ENCODE measurements at places on chromosomes 2 and 18.

GRCh38 chr2:173880561-173880960 is 84.6 kb downstream of the SP3 start:
- H3K27ac ChIP-seq, result no peak overlapping the region
- no peaks in the 10 kb centered on the region for H3K4me1 ChIP-seq
- H3K4me3 ChIP-seq, result no peak overlapping the region
- H3K27me3 ChIP-seq, result no peaks in the 10 kb centered on the region
- no peak for DNase-seq

- DNase-seq, result no peak
- H3K27me3 ChIP-seq, result no peaks in the 10 kb centered on the region
- H3K36me3 ChIP-seq, result no peaks in the 10 kb centered on the region
Observed at GRCh38 chr2:102190430-102191107, 3.7 kb downstream of the IL1RL2 start.

- H3K4me1 ChIP-seq, result no peaks in the 10 kb centered on the region
- DNase-seq, result no peak
- H3K27me3 ChIP-seq, result no peaks in the 10 kb centered on the region
- no peak overlapping the region for H3K4me3 ChIP-seq
- H3K27ac ChIP-seq, result no peak overlapping the region
Observed at GRCh38 chr18:13973061-13973575, 57.8 kb upstream of the MC2R start.

DNA sequence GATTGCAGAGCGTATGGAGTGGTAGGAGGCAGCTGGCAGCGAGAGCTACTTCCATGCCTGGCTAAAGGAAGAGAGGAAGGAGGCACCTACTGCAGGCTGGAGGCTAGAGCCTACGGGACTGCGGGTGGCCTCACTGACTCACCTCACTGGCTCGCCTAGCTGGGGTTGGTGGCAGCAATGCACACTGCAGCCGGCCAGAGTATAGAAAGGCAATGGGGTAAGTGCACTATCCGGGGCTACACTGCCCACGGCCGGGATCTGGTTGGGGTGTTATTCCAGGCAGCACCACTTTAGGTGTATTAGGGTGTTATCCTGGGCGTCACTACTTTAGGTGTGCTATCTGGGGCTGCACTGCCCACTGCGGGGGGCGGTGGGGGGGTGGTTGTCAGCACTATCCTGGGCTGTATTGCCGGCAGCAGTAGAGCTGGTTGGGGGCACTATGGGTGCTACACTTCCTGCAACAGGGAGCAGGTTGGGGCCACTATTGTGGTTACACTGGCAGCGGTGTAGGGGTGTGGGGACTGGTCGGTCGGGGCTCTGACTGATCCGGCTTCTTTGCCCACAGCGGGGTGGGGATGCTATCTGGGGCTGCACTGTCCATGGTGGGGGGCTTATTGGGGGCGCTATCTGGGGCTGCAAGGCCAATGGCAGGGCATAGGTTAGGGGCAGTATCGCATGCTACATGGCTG is 33.3 kb upstream of the ANKRD62 start:
- no peak overlapping the region for H3K27ac ChIP-seq
- no peaks in the 10 kb centered on the region for H3K4me1 ChIP-seq
- H3K27me3 ChIP-seq, result no peaks in the 10 kb centered on the region
- H3K4me3 ChIP-seq, result no peak overlapping the region

- no peak for DNase-seq
- H3K27ac ChIP-seq, result peak overlapping the region; percentile 73
- H3K4me3 ChIP-seq, result no peak overlapping the region
Observed at GRCh38 chr2:68436270-68436669, 30.8 kb downstream of the FBXO48 start.

DNA sequence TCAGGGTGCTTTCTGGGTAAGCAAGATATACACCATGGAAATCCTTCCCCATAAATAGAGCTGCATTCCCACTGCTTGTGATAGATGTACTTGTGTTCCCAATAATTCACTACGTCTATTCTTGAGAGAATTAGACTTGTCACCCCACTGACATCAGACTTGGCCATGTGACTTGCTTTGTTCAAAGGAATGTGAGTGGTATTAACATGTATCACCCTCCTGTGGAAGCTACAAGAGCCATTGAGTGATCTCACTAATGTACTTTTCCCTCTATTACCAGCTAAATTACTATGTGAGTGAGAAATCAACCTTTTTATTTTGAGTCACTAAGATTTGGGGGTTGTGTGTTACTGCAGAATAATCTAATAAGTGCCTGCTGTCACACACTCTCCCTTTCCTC is 176.0 kb downstream of the CCDC178 start:
- no peaks in the 10 kb centered on the region for H3K4me1 ChIP-seq
- H3K36me3 ChIP-seq, result no peaks in the 10 kb centered on the region
- no peak overlapping the region for H3K4me3 ChIP-seq
- H3K27me3 ChIP-seq, result no peaks in the 10 kb centered on the region

DNA sequence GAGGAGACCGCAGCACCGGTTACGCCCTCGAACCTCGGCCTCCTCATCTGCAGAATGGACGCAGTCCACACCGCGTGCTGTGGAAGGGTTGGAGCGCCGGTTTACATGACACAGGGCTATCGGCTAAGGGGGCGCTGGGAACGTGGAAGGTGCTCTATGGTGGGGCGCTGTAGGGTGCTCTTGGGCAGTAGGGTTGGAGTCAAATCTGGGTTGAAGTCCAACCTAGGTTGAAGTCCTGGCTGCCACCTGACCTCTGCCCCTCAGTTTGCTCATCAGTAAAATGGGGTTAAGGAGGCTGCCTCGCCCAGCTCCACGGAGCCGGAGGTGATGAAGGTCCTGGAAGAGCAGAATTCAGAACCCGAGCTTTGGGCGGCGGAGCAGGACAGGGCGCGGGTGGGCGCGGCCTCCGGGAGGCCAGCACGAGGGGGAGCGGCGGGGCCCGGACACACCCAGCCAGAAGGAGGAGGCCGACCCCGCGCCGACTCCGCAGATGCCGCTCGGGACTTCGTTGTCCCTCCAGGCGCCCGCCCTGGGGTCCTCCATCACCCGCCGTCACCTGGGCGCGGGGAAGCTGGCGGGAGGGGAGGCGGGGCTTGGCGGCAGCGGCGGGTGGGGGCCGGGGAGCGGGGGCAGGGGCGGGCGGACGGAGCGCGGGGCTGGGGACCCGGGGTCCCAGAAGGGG is 558 bp upstream of the GAREM2 start:
- H3K4me3 ChIP-seq, result peak overlapping the region; percentile 70
- DNase-seq, result no peak
- H3K4me1 ChIP-seq, result peaks cover 10% of the 10 kb centered on the region
- peaks cover 48% of the 10 kb centered on the region for H3K27me3 ChIP-seq
- no peaks in the 10 kb centered on the region for H3K36me3 ChIP-seq

- no peaks in the 10 kb centered on the region for H3K27me3 ChIP-seq
- H3K36me3 ChIP-seq, result no peaks in the 10 kb centered on the region
- no peak overlapping the region for H3K4me3 ChIP-seq
- no peak for DNase-seq
- no peak overlapping the region for H3K27ac ChIP-seq
Observed at GRCh38 chr2:3078684-3079083, 298.9 kb downstream of the EIPR1 start.

- no peaks in the 10 kb centered on the region for H3K27me3 ChIP-seq
- H3K27ac ChIP-seq, result peak within 1 kb of the TSS; percentile 6
- no peaks in the 10 kb centered on the region for H3K36me3 ChIP-seq
- no peak for DNase-seq
- H3K4me1 ChIP-seq, result peaks cover 22% of the 10 kb centered on the region
Observed at GRCh38 chr2:238138331-238139195, at the start of gene KLHL30. TSS of gene KLHL30 (plus strand) at chr2:238138668. CDS start at chr2:238140755, 2,087 bp downstream.

DNA sequence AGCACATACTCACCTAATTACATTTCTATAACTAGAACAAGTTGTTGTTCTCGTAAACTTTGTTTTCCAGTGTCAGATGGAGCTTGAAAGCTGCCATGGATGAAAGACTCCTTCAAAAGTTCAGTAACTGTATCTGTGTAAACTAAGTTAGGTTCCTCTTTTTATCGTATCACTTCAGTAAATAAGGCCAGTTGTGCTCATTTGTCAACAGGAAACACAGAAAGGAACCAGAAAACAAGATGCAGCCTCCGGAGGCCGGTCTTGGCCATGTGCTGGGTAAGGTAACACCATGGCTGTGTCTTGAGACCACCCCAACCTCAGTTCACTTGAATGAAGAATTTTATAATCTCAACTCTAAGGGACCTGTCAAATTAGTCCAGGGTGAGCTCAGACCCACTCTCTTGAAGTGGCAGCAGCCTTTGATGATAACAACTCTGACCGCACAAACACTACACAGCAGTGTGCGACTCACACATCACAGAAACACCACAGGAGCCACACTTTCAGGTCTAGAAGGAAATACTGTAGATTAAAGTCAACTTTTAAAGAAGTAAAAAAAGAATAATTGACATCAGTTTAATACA is 213.8 kb downstream of the AFF3 start:
- no peak overlapping the region for H3K4me3 ChIP-seq
- H3K27ac ChIP-seq, result no peak overlapping the region
- H3K27me3 ChIP-seq, result no peaks in the 10 kb centered on the region
- no peaks in the 10 kb centered on the region for H3K36me3 ChIP-seq

GRCh38 chr2:129738799-129739198 is 240.7 kb upstream of the RAB6C start:
- H3K36me3 ChIP-seq, result no peaks in the 10 kb centered on the region
- no peak for DNase-seq
- no peaks in the 10 kb centered on the region for H3K4me1 ChIP-seq
- H3K27ac ChIP-seq, result no peak overlapping the region
- H3K27me3 ChIP-seq, result no peaks in the 10 kb centered on the region

DNA sequence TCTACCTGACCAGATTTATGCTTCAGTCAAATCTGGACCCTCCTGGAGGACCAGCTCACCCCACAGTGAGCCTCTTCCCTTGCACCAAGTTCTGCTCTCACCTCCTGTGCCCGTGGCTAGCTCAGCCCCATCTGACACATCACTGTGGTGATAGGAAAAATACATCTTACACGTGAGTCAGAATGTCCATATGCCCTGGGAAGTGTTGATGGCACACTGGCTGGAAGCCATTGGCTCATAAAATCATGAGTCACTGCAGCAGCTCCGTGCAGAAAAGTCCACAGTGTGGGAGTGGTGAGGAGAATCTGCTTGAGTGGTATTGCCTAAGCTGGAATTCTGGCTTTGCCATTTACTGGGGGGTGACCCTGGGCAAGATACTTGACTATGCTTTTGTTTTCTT is 42.6 kb upstream of the RAPGEF4 start:
- no peaks in the 10 kb centered on the region for H3K27me3 ChIP-seq
- no peaks in the 10 kb centered on the region for H3K36me3 ChIP-seq
- H3K4me3 ChIP-seq, result no peak overlapping the region

GRCh38 chr2:177172034-177172880 is 40.3 kb upstream of the HNRNPA3 start:
- no peaks in the 10 kb centered on the region for H3K36me3 ChIP-seq
- no peak overlapping the region for H3K4me3 ChIP-seq
- DNase-seq, result no peak
- H3K4me1 ChIP-seq, result peaks cover 54% of the 10 kb centered on the region
- H3K27ac ChIP-seq, result peak overlapping the region; percentile 84

- no peak overlapping the region for H3K27ac ChIP-seq
- no peaks in the 10 kb centered on the region for H3K4me1 ChIP-seq
- no peaks in the 10 kb centered on the region for H3K27me3 ChIP-seq
- no peaks in the 10 kb centered on the region for H3K36me3 ChIP-seq
- DNase-seq, result no peak
Observed at GRCh38 chr2:127373362-127374083, 14.3 kb downstream of the MAP3K2 start.

DNA sequence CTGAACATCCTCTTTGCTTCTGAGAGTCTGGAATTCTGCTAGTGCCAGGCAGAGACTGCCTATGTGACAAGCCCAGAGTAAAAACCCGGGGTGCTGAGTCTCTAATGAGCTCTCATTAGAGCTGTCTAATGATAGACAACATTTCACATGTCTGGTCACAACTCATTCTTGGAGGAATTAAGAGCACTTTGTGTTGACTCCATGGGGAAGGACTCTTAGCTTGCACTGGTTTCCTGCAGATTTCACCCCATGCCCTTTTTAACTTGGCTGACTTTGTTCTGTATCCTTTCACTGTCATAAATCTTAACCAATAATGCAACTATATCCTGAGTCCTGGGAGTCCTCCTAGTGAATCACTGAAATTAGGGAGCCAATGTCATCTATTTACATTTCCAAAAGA is 33.5 kb downstream of the FBXO15 start:
- no peak for DNase-seq
- no peak overlapping the region for H3K27ac ChIP-seq
- H3K27me3 ChIP-seq, result no peaks in the 10 kb centered on the region
- no peaks in the 10 kb centered on the region for H3K36me3 ChIP-seq
- no peak overlapping the region for H3K4me3 ChIP-seq

DNA sequence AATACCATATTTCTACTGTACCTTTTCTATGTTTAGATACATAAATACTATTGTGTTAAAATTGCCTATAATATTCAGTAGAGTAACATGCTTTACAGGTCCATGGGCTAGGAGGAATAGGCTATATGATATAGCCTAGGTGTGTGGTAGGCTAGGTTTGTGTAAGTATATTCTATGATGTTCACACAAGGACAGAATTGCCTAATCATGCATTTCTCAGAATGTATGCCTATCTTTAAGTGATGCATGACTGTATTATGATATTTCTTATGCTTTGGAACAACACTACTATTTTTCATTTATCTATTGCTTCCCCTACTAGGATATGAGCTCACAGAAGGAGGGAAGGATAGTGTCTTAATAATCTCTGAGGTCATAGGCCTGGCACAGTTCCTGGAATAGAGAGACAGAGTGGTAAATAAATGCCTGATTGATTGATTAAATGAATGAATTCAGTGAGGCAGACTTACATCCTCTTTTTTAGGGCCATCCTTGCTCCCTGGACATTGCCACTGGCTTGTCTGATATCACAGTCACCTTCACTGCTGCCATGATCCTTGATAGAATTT is 121.0 kb downstream of the MYO3B start:
- H3K27ac ChIP-seq, result no peak overlapping the region
- no peak overlapping the region for H3K4me3 ChIP-seq
- no peaks in the 10 kb centered on the region for H3K4me1 ChIP-seq
- H3K27me3 ChIP-seq, result no peaks in the 10 kb centered on the region
- no peak for DNase-seq

DNA sequence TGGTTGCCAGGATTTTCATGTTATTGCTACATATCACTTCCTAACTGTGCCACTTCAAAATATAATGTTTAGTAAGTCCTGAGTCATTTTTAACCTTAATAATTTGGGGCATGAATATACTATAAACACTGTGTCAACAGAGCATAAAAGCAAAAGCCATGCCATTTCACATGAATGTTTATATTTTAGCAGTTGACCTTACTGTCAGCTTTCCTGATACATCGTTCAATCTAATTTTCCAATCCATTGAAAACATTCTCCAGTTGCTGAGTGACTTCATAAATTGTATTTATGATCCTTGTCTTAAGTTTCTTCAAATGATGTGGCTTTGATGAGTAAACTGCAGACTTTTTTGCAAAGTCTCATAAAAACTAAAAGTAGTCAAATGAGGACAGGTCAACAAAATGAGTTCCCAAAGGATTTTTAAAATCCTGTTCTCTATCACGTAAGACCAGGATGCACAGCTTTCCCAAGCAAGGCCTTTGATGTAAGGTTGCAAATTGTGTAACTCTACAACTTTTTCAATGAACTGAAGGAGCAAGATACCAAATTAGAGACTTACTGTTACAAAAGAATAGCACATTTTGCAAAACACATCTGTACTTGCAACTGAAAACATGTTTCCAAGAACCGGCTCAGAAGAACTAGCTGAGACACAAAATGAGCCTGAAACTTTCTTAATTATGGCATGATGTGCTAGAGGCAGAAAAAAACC is 117.7 kb downstream of the SATB2 start:
- H3K36me3 ChIP-seq, result no peaks in the 10 kb centered on the region
- no peaks in the 10 kb centered on the region for H3K27me3 ChIP-seq
- DNase-seq, result no peak
- H3K27ac ChIP-seq, result no peak overlapping the region
- H3K4me1 ChIP-seq, result no peaks in the 10 kb centered on the region
